GF-D8 (cell line): ENCODE measurements at places on chromosomes 2 and 18.

GRCh38 chr2:49857371-49858112, 703.2 kb upstream of the FSHR start:
- DNase-seq, result no peak

- DNase-seq, result no peak
Observed at GRCh38 chr2:234954551-234954992, 2.8 kb downstream of the SH3BP4 start.

- no peak for DNase-seq
Observed at GRCh38 chr2:188551671-188552070, 260.0 kb downstream of the GULP1 start.

DNA sequence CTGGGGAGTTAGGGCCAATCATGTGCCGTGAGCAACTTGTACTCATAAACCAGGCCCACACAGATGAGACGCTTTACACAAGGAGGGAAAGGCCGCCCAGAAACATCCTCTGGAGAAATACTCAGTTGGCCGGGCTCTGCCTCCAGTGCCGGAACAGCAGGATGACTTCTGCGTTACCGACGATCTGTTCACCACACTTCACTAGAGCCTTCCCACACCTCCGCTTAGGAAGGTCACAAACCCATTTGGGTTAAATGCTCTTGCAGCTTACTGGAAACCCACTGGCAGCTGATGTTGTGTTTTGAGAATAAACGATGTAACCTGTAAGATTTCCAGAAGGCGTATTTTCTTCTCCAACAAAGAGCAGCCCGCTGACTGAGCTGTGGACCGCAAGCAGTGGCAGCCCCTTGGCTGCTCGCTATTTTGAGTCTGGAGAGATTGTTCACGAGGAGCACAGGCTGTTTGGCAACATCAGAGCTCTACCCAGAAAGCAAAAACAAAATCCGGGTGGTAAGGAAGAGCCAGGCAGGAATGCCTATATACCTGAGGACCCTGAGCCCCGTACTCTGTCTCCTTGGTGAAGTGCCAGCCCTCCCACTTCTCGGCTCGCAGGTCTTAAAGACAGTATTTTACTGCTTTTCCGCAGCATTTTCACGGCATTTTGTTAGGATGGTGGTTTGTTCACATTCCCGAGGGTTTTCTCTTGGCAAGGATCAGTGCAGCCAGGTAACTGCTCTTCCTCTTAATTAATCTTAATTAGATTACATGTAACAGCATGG, 44.0 kb downstream of the COLEC12 start:
- DNase-seq, result no peak

DNA sequence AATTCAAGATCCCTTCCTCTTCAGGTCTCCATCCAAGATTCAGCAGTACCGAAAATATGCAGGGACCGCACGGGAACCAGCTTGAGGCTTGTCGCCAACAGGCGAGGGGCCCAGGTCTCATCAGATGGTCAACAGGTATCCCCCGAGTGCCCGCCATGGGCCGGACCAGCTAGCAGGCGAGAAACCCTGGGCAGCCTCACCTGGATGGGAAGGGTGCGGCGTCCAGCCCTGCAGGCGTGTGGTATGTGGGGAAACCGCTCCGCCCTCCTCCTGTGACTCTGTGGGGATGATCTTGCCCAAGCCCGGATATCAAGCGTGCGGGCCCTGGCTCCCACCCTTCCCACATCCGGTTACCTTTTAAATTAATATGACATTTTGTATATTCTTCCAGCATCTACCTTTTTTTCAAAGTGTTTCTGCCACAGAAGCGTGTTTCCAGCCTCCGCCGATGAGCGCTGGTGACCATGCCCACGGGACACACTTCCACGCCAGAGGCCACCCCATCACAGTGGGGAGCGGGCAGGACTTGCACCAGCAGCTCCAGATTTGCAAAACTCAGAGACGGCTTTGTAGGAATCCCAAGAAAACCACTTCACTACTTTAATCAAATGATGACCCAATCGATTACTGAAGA, 33.2 kb downstream of the ZNF516 start:
- DNase-seq, result no peak

GRCh38 chr18:47286776-47287410, 35.4 kb upstream of the SKOR2 start:
- DNase-seq, result no peak

DNA sequence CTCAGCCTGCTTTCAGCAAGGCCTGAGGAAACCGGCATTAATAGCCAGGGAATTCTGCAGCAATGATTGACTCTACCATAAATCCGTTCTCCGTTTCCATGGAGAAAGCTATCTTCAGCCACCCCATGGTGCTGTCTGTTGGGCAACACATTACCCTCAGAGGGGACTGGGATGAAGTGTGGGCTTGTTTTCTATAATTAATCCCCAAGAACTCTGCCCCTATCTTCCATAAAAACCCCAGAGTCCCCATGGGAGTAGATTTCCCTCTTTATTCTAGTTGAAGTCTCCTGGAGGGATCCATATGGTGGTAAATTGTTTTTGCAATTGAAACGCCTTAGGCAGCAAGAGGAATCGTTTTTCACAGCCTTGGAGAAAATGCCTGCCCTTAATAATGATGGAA, 9.2 kb downstream of the G6PC2 start:
- DNase-seq, result no peak

- DNase-seq, result no peak
Observed at GRCh38 chr2:50951437-50951836, 80.5 kb downstream of the NRXN1 start.

DNA sequence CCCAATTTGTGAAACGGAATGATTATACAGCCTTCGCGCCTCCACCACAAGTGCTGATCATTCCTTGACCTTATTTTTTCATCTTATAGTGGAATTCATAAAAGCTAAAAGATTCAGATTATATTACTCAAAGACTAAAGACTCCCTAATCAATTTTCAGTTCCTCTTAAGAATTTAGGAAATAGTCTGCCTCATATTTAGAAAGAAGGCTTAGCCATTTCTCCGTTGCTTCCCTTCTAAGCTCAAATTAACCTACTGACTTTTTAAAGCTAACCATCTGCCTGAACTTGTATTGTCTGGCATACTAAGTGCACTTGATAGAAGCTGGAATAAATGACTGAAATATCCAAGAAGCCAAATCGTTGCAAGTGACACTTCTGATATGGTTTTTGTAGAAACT, 44.7 kb downstream of the HNRNPLL start:
- DNase-seq, result no peak

GRCh38 chr2:144615866-144616565, 96.1 kb upstream of the ZEB2 start:
- no peak for DNase-seq

DNA sequence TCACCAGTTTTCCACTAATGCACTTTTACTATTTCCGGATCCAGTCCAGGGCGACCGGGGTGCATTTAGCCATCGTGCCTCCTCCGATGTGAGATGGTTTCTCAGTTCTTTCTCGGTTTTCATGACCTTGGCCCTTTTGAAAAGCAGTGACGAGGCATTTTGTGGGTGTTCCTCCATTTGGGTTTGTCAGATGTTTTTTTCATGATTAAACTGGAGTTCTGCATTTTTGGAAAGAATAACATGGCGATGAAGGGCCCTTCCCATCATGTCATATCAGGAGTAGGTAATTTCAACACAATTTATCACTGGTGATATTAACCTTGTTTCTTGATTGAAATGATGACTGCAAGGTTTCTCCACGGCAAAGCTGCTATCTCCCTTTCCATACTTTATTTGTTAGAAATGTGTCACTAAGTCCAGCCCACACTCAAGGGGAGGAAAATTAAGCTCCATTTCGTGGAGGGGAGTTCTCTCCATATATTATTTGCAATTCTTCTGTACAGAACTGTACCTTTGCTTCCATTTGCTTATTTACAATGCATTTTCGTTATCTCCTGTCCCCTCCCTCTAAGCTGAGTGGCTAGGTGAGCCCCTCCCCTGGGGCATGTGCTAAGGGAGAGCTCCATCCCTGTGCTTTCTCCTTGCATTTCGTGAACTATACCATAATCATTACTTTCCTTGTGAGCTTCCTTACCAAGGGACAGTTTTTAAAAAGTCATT, 8.9 kb upstream of the KLF11 start:
- DNase-seq, result no peak

GRCh38 chr2:124034265-124034664, 9.2 kb downstream of the CNTNAP5 start:
- no peak for DNase-seq

- DNase-seq, result no peak
Observed at GRCh38 chr2:69483696-69484095, 46.5 kb upstream of the NFU1 start.

DNA sequence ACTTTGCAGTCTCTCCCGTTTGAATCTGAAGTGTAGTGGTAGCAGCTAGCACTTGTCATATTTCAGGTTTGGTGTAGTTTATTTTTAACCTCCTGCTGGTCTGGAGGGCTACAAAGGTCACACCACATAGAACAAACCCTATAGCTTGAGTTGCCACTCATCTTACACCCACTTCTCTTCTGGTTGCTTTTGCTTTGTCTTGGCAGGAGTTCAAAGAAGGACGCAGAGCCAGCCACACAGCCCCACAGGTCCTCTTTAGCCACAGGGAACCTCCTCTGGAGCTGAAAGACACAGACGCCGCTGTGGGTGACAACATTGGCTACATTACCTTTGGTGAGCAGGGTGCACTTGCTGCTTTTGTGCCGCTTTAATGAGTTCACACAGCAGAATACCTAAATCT, 15.6 kb upstream of the GPBAR1 start:
- no peak for DNase-seq

DNA sequence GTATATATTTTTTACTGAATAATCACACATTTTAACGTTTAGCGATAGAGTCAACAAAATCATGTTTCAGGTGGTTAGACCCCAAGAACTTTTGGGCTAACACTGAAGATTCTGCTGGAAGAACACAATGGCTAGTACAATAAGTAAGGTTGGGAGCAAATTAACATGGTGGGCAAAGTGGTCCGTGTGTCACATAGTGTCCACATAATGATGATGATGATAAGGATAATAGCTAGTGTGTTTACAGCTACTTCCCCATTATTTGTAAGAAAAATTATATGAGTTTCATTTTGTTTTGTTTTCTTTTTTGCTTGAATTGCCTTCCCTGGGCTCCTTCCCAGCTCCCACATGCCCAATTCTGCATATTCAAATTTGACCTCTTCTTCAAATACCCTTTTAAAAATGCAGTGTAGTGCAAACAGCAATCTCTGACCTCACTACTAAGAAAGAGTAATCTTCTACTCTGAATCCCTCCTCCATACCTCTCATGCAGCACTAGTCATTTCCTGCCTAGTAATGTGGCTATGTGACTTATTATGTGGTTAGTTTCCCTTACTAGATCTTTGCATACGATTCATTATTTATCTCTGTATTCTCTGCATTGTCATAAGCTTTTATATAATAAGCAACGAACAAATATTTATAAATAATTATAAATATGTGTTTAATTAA, 16.9 kb upstream of the VPS54 start:
- no peak for DNase-seq

DNA sequence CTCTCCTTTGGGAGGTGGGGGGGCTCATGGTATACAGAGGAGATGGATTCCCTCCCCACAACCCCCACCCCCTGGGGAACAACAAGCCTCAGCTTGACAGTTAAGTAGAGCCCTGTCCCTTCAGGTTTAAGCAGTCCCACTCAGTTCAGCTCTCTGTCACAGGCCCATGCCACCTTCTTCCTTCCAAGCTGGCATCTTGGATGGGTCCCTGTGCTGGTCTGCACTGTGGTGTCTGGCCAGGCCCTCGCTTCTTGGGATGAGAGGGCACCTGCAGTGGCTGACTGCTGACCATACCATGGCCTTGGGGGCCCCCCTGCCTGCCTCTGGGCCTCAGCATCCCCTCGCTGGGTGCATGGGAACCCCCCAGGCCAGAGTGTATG, 20.4 kb upstream of the GPR17 start:
- no peak for DNase-seq

DNA sequence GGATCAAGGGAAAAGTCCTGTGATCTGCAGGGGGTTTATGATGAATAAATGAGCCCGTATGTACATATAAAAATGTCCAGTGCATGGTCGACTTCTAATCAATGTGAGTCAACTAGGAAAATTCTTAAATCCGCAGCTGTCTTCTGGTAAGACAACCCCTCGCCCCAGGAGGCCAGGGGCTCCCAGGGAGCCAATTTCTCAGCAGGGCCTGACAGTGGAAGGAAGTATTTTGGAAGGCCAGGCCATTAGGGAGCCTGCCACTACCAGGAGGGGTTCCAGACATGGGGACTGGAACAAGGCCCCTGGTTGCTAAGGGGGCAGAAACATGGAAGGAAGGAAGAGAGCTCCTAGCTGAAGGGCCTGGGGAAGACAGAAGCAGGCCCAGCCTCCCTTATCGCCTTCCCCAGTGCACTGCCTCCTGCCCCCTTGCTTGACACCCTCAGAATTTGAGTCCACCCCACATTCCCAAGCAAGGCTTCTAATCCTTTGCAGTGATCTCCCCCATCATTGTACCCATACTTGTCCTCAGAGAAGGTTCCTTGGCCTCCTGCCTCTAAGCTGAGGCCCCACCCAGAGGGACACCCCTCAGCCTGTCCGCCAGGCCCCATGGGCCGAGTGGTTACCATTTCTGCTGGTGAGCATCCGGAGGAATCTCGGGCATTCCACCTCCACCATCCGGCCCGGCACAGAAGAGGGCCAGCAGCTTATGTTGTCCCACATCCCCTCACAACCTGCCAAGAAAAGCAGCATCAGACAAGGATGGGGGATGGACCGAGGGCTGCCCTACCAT, 45.9 kb downstream of the SCTR start:
- DNase-seq, result no peak

DNA sequence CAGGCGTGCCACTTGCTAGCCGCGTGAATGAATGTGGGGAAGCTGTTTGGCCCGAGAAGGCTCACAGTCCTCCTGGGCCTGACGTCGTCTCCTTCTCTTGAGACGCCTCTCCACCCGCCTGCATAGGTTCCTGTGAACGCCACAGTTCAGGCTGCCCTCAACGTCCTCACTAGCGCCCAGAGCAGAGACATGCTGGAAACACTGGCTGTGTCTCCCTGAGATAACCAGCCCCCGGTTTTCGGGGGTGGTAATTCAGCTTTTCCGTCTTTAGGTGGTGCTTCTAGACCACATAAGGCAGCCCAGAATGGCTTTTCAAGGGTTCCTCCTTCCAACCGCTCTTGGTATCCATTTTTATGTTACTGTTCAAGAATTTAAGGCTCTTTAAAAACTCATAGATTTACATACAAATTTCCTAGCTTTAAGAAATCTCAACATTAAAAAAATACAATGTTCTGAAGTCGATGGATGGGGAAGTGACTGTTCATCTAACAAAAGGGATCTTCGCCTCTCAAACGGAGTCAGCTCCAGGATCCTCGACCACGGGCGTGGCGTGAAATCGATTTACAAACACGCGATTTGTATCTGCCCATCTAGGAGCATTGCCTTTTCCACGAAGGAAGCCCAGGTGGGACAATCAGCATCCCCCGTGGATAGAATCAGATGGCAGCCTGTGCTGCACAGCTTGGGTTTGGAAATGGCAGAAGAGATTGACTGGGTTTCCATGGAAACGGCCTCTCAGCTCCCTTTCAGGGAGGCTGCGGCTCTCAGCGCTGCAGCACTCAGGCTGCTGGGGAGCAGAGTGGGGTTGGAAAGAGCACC, 110.6 kb upstream of the PXDN start:
- no peak for DNase-seq
